ENCODE measurements at places on chromosomes 5 and 9.

- no peak for DNase-seq
Measured at GRCh38 chr9:96241391-96241809, 60.6 kb downstream of the HSD17B3 start.

DNA sequence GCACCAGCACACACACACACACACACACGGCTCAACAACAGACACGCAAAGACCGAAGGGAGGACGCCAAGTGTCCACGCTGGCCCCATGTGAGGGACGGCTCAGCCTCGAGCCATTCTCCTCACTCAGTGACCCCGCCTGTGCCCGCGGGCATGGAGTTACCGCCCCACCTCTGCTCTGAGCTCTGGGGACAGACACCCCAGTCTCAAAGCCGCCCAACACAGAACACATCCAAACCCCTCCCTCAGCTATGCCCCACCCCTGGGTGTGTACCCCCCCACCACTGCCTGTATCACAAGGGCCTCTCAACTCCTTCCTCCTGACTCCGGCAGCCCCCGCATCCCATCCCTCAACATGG, 81.2 kb downstream of the CAMSAP1 start:
- no peak for DNase-seq

DNA sequence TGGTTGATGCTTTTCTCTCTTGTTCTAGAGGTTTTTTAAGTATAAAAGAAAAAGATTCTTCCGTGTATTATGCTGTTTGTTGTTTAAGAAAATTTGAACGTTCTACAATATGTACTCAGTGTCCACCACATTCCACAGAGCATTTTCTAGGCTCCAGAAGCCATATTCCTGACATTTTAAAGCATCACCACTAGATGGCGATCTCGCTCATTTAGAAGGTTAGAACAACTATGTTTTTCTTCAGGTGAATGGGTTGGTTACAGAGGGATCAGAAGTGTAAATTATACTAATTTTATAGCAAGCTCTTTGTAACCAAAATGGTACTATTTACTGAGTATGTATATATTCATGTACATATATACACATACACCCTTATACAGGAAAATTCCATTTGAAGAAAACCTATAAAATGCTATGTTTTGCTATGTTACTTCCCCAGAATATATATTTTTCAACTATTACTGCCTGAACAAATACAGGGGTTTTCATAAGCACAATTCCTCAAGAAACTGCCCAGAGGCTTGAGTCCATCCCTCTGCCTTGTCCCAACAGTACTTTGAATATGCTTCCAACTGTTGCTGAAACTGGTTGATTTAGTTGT, 284.3 kb downstream of the CCDC171 start:
- peak; percentile 76 for DNase-seq

GRCh38 chr9:88216126-88216995, 78.1 kb upstream of the SPATA31C2 start:
- no peak for DNase-seq

DNA sequence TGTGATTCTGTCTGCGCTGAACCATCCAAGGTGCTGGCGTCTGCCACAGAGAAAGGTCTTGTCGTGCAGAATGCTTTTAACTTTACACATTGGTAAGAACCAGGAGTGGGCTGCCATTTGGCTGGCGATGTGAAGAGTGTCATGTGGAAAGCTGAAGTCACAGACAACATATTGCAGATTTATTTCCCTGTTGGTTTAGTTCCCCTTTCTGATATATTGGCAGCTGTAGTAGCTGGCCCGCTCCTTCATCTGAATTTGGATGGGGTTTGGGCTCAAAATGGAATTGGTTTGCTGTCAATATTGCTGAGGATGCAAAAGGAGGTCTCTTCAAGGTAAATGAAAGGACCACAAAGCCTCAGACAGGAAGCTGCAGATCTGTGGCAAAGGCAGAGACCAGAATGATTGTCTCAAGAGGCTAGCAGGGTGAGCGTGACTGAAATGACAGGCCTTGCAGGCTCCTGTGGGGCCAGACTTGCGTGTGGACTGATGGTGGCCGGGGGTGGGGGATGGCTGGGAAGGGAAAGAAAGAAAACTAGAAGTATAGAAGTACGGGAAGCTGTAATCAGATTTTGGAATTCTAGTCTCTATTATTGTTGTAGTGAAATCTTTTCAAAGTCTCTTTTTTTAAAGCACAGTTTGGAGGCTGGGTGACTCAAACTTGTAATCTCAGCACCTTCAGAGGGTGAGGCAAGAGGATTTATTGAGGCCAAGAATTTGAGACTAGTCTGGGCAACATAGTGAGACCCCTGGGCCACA, 25.1 kb upstream of the CD180 start:
- no peak for DNase-seq

DNA sequence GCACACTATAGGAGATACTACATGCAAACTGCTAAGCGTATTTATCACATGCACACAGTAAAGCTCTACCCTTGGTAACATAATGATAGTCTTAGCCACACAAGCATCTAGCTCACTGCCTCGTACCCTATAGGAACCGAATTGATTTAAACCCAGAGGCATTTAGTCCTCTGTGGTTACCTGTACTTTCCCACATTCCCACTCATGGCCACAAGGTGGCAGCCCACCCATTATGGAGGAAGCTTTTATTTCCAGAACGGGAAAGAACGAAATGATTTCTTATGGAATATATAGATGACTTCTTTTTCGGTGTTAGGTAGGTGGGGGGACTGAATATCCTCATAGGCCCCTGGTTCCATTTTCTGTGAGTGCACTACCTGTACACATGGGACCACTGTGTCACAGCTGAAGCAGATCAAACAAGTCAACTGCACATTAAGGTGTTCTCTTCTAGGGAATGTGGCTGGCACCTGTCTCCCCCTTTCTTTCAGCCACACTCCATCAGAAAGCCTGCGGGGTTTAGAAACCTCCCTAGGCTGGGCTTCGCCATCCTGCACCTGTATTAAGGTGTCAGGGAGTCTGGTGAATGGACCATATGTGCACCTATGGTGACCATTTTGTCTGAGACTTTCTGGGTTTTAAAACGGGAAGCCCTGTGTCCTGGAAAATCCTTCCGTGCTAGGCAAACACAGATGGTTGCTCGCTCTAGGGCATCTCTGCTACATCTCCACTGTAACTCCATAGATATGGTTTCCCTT, 313.2 kb downstream of the SLIT3 start:
- peak; percentile 66 for DNase-seq

DNA sequence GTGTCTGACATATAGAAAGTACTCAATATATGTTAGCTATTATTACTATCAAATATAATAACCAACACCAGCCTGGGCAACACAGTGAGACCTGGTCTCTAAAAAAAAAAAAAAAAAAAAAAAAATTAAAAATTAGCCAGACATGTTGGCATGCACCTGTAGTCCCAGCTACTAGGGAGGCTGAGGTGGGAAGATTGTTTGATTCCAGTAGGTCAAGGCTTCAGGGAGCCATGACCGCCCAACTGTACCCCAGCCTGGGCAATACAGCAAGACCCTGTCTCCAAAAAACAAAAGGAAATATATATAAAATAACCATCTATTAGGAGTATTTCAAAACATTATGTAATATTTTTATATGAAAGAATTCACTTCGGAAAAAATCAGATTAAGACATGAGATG, 40.6 kb downstream of the CLINT1 start:
- no peak for DNase-seq

- DNase-seq = no peak
Measured at GRCh38 chr5:174453690-174454089, 270.7 kb upstream of the MSX2 start.

- no peak for DNase-seq
Measured at GRCh38 chr5:140609126-140609525, 23.8 kb downstream of the CD14 start.

DNA sequence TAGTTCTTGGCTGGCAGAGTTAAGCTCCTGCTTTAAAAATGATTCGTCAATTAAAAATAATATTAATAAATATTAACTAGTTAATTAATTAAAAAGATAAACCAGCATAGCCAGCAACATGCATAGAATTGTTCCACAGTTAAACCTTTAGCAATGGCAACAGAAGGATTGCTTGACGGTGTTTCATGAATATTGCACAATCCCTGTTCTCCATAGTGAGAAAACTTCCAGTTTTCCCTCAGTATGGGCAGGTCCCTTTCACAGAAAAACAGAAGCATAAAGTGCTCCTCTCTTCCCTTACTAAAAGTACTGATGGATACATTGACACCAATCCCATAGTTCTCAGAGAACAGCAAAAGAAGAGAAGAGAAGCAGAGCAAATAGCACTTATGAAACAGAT, 71.4 kb upstream of the CAST start:
- no peak for DNase-seq

GRCh38 chr5:132557478-132558172, 848 bp downstream of the RAD50 start:
- DNase-seq = peak; percentile 66

DNA sequence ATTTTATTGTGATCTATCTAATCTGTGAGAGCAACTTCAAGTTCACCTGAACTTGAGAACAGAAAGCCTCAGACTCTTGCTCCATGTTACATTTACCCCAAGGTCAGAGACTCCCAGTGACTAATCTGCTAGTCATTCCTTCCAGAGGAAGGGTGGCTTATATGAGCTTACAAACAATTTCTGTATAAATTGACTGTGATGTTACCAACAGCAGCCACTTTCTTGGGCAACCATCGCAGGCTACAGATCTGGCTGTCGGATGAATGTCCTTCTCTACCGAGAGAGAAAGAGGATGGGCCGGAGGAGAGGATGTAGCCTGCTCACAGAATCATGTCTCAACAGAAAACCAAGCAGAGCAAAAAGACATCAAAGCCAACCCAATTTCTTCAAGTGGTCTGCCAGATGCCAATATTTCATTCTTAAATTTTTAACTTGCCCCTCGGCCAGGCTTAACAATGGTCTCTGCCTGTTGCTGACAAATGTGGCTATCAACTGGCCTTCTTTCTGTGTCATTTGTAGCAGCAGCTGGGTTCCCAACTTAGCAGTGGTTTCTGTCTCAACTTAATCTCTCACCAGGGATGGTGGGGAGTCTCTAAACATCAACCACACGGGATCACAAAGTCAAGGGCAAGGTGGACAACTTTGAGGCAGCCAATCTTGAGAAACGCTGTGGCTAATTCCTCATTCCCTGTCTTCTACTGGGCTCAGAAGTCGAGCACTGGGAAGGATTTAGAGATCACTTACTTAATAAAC, 81.3 kb downstream of the RAPGEF1 start:
- DNase-seq = no peak

GRCh38 chr9:106728860-106729259, 134.1 kb upstream of the ZNF462 start:
- no peak for DNase-seq

DNA sequence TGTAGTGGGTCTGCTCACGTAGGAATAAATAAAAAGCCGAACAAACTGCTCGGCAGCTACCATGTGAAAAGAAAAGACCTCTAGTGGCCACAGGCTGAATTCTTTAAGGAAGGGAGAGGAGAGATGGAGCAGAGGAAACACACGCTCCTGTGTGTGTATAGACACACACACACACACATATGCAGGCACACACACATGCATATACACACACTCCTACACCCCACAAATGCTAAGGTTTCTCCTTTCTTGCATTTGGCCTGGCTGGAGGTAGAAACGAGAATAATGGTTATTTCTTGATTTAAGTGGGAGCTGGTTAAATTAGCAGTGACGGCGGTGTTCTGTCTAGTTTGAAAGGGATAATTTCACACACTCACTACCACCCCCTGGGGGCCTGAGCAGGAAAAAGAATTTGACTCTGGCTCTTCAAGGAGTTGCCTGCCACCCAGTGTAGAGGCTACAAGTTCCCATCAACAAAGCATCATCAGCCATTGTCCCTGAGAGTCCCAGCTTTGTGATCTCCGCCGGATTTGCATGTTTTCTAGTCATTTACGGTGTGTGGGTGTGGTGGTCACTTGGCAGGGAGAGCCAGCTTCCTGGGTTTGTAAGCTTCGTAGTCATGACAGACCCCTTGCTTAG, at the start of gene INSYN2B:
Gene INSYN2B, minus strand, starts transcription at position 78 of the 636 bp plus-strand sequence. CDS start 96,597 bp downstream, outside the sequence.
- peak; percentile 62 for DNase-seq

GRCh38 chr5:132437604-132438266, 52.8 kb downstream of the IRF1 start:
- DNase-seq = peak; percentile 51

DNA sequence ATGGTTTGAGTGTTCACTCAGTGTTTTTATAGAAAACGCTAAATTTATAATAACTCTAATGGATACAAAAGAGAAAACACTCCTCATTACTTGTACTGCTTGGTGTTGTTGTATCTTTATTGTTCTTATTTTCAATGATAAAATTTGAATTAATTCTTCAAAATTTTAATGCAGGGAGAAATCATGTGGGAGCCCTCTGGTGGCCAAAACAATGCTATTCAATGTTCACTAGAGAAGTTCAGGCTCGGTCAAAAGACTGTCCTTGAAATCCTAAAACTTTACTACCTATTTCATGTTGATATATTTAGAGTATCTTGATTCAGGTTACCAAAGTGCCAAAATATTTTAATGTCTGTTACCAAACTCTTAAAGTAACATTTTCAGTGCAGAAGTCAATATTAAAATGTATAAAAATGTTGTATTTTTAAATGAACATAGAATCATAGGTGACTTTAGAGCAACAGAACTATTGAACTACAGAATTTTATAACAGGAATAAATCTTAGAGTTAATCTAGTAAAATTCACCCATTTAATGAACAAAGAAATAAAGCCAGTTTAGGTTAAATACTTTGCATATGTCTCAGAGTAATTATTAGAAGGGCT, 1259.8 kb downstream of the PTPRD start:
- DNase-seq = peak; percentile 4
